ENCODE measurements at places on chromosomes 2 and 18. TPM values are rescaled to one million over a fixed set of nuclear protein-coding genes. Genes with fewer than 3 reads are reported as not detected.

DNA sequence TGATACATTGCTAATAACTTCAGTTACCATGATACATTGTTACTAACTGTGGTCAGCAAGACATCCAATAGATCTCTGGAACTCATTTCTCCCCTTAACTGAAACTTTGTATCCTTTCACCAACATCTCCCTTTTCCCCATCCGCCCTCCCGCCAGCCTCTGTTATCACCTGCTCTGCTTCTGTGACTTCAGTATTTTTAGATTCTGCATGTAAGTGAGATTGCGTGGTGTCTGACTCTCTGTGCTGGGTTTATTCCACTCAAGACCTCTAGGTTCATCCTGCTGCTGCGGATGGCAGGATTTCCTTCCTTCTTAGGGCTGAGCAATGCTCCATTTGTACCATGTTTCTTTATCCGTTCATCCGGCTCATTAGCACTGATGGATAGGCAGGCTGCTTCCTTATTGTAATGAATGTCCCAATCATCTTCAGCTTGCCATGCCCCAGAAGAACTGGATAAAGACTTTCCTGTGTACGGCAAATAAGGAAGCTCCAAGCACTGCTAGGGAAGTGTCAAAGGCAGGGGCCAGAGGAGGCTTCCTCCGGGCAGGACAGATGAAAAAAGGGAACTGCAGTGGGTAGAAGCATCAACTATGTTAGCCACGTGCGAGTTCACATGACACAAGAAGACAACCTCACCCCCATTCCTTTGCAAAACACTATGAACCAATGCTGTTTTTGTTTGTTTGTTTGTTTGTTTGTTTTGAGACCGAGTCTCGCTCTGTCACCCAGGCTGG lies 113.4 kb downstream of the EIPR1 start:
- H3K36me3 ChIP-seq: peaks cover 4% of the 10 kb centered on the region
- DNase-seq: no peak
- no peak overlapping the region for H3K27ac ChIP-seq
- no peaks in the 10 kb centered on the region for H3K4me1 ChIP-seq
- no peak overlapping the region for H3K4me3 ChIP-seq
- H3K27me3 ChIP-seq: no peaks in the 10 kb centered on the region

DNA sequence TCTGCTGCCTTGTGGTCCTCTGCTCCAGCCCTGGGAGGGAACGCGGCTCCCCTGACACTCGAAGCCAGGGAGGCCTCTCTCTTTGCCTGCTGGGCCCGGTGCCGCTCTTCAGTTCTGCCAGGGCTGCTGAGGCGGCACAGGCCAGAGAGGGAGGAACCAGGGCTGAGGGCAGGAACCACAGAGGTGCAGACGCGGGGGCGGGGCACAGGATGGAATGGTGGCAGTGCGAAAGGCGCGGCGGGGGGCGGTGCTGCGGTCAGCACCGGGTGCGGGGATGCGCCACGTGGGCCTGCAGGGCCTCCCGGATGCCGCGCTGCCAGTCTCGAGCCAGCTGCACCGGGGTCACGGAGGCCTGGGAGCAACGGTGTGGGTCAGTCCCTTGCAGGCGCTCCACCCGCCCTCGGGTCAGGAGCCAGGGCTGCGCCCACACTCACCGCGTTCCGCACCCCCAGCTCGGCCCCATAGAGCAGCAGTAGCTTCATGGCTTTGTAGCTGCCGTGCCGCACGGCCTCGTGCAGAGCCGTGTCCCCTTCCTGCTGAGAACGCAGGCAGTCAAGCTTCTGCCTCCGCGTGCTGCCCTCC lies 4.4 kb downstream of the ANKRD23 start:
- no peaks in the 10 kb centered on the region for H3K36me3 ChIP-seq
- no peak overlapping the region for H3K27ac ChIP-seq
- H3K27me3 ChIP-seq: no peaks in the 10 kb centered on the region
- H3K4me3 ChIP-seq: no peak overlapping the region

DNA sequence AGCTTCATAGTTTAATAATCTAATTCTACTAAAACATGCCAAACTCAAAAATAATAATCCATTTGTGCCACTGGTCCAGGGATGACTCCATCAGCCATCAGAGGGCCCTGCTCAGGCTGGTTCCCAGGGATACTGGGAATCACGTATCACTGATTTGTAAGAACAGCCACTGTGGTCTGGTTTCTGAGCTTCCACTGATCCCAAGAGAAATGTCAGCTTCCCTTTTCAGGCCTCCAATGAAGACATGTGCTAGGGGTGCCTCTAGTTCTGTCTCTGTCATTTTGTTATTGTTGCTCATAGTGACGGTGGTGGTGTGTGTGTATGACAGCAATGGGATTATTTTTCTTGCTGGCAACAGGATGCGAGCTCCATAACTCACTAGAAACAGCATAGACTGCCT lies 83.2 kb downstream of the CELF4 start:
- H3K4me1 ChIP-seq: peaks cover 4% of the 10 kb centered on the region
- no peak for DNase-seq
- H3K4me3 ChIP-seq: no peak overlapping the region
- H3K27me3 ChIP-seq: no peaks in the 10 kb centered on the region
- H3K27ac ChIP-seq: no peak overlapping the region
- H3K36me3 ChIP-seq: no peaks in the 10 kb centered on the region

GRCh38 chr2:69306393-69306821 lies 80.6 kb downstream of the GFPT1 start:
- peak overlapping the region; percentile 86 for H3K27ac ChIP-seq
- no peaks in the 10 kb centered on the region for H3K27me3 ChIP-seq
- DNase-seq: no peak
- no peaks in the 10 kb centered on the region for H3K36me3 ChIP-seq

GRCh38 chr2:152602750-152603149 lies 114.5 kb downstream of the PRPF40A start:
- H3K36me3 ChIP-seq: no peaks in the 10 kb centered on the region
- no peak for DNase-seq
- H3K4me3 ChIP-seq: no peak overlapping the region
- no peaks in the 10 kb centered on the region for H3K27me3 ChIP-seq
- no peak overlapping the region for H3K27ac ChIP-seq

DNA sequence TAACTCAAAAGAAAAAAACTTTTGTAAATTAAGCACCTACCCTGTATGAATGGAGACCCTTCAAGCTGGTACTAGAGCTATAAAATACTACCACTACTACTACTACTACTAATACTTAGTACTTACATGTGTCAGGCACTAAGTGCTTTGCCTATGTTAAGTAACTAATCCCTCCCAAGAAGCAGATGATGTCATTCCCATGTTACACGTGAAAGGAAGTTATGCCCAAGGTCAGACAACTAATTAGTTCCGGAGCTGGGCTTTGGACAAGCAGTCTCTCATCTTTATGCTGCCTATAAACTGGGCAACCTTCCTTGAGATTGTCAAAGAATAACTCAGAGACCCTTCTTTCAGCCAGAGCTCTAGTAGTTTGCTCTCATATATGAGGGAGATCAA lies 13.9 kb upstream of the ATP6V1B1 start:
- H3K4me1 ChIP-seq: no peaks in the 10 kb centered on the region
- DNase-seq: no peak
- H3K27me3 ChIP-seq: no peaks in the 10 kb centered on the region
- H3K4me3 ChIP-seq: no peak overlapping the region

GRCh38 chr18:35775887-35776286 lies 194.3 kb downstream of the GALNT1 start:
- H3K27me3 ChIP-seq: no peaks in the 10 kb centered on the region
- H3K27ac ChIP-seq: no peak overlapping the region
- DNase-seq: no peak
- no peaks in the 10 kb centered on the region for H3K4me1 ChIP-seq
- H3K36me3 ChIP-seq: no peaks in the 10 kb centered on the region

GRCh38 chr2:10257036-10257435 lies 45.7 kb upstream of the HPCAL1 start:
- no peaks in the 10 kb centered on the region for H3K27me3 ChIP-seq
- no peaks in the 10 kb centered on the region for H3K4me1 ChIP-seq
- H3K4me3 ChIP-seq: no peak overlapping the region
- no peaks in the 10 kb centered on the region for H3K36me3 ChIP-seq

GRCh38 chr2:3179208-3179607 lies 198.4 kb downstream of the EIPR1 start:
- no peaks in the 10 kb centered on the region for H3K36me3 ChIP-seq
- no peaks in the 10 kb centered on the region for H3K4me1 ChIP-seq
- no peak overlapping the region for H3K4me3 ChIP-seq
- no peak for DNase-seq

DNA sequence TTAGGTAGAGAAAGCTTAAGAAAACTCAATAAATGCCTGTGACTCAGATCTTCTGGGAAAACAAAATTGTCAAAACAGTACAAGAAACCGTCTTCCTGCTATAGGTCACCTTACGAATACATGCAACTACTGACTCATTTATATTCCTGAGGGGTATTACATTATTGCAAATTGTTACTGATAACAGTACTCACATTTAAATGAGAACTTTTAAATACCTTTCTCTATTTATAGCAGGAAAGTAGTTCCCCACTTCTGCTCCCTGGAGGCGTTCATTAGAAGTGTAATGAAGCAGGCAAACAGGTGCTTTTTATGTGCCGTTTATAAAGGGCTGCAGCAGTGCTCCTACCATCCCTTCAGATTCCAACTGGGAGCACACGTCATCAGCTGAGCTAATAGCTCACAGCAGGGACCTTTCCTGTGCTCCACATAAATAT lies 65.1 kb upstream of the RPRM start:
- H3K4me3 ChIP-seq: no peak overlapping the region
- no peaks in the 10 kb centered on the region for H3K27me3 ChIP-seq
- no peak for DNase-seq
- peaks cover 3% of the 10 kb centered on the region for H3K4me1 ChIP-seq
- H3K36me3 ChIP-seq: no peaks in the 10 kb centered on the region

DNA sequence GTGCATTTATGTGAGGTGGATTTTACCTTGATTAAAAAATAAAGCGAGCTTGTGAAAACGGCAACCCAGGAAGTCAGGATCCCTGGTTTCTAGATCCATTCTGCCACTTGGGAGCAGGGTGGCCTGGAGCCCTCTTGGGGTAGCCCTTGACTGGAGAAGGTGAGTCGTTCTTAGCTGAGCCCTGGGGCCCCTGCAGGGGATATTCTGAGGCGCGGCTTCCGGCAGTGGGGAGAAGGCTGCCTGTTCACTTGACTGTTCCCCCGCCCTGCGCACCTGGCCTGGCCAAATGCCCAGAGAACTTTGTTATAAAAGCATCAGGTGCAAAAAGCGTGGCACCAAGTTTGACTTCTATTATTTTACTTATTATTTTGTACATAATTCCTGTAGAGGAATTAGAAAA lies 221.9 kb downstream of the DYSF start:
- H3K4me1 ChIP-seq: peaks cover 7% of the 10 kb centered on the region
- no peaks in the 10 kb centered on the region for H3K27me3 ChIP-seq
- H3K27ac ChIP-seq: no peak overlapping the region
- DNase-seq: no peak
- no peak overlapping the region for H3K4me3 ChIP-seq

DNA sequence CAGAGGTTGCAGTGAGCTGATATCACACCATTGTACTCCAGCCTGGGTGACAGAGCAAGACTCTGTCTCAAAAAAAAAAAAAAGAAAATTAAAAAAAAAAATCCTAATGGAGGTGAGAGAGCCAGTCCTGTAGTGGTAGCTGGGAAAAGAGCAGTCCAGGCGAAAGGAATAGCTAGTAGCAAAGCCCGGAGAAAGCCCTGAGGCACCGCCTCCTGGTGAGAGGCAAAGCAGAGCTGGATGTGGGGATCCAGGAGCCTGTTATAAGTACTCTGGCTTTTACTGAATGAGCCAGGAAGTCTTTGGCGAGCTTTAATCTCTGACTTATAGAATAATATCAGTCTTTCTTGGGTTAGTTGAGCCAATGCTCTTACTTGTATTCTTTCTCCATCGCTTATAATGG lies 6.6 kb upstream of the KLHL23 start:
- no peaks in the 10 kb centered on the region for H3K27me3 ChIP-seq
- no peak overlapping the region for H3K27ac ChIP-seq
- no peak overlapping the region for H3K4me3 ChIP-seq
- DNase-seq: no peak
- H3K36me3 ChIP-seq: no peaks in the 10 kb centered on the region

DNA sequence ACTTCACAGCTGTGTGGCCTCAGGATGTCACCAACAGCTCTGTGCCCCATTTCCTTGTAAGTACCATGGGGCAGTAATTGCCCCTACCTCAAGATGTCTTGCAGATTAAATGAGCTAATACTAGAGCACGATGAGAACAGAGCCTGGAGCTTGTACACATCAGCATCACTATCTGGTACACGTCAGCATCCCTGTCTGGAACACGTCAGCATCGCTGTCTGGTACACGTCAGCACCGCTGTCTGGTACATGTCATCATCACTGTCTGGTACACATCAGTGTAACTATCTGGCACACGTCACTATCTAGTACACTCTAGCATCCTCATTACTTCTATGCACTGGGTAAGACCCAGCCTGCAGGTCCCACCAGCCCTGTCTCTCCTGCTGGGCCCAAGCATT lies 37.2 kb downstream of the AQP12A start:
- no peaks in the 10 kb centered on the region for H3K27me3 ChIP-seq
- H3K27ac ChIP-seq: no peak overlapping the region
- H3K36me3 ChIP-seq: no peaks in the 10 kb centered on the region
- no peaks in the 10 kb centered on the region for H3K4me1 ChIP-seq
- no peak overlapping the region for H3K4me3 ChIP-seq
- no peak for DNase-seq

GRCh38 chr2:83747141-83747540 lies 711.9 kb downstream of the SUCLG1 start:
- H3K4me3 ChIP-seq: no peak overlapping the region
- no peak for DNase-seq
- H3K27ac ChIP-seq: no peak overlapping the region
- H3K36me3 ChIP-seq: no peaks in the 10 kb centered on the region
- H3K4me1 ChIP-seq: no peaks in the 10 kb centered on the region

DNA sequence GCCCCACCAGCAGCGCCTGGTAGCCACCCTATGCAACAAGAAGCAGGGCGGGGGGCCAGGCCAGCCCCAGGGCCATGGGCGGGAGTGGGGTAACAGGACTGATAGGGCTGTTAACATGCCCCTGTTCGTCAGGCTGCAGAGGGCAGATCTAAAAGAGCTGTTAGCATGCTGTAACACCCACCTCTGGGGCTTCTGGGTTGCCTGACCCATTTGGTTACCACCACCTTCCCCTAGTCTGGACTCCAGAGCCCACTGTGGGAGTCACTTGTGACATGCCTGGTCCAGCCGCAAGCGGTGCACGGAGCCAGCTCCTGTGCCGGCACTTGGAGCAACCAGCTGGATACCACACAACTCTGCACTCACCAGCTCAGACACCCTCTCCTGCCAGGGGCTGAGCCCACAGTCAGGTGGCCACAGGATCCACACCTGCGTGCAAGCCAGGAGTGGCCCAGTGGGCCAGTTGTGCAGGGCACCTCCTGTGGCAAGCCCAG lies 2.1 kb downstream of the METTL8 start:
- no peaks in the 10 kb centered on the region for H3K27me3 ChIP-seq
- H3K4me3 ChIP-seq: peak overlapping the region; percentile 1
- peaks cover 9% of the 10 kb centered on the region for H3K36me3 ChIP-seq

Gene TIA1
- 39.9 TPM for total RNA-seq

Gene ITGA4
- 9.0 TPM for total RNA-seq

Gene SP9
- total RNA-seq: not detected

Gene ABCB11
- not detected for total RNA-seq

Gene GPBAR1
- 0.26 TPM for total RNA-seq

Gene TXNDC2
- total RNA-seq: not detected

Gene TWSG1
- 45.2 TPM for total RNA-seq

Gene LCT
- total RNA-seq: not detected

Gene HRH4
- total RNA-seq: 0.38 TPM

Gene TWIST2
- 3.1 TPM for total RNA-seq

Measured in esophagus squamous epithelium (tissue), 5 donors.